ENCODE measurements at places on chromosomes 6 and 20.

DNA sequence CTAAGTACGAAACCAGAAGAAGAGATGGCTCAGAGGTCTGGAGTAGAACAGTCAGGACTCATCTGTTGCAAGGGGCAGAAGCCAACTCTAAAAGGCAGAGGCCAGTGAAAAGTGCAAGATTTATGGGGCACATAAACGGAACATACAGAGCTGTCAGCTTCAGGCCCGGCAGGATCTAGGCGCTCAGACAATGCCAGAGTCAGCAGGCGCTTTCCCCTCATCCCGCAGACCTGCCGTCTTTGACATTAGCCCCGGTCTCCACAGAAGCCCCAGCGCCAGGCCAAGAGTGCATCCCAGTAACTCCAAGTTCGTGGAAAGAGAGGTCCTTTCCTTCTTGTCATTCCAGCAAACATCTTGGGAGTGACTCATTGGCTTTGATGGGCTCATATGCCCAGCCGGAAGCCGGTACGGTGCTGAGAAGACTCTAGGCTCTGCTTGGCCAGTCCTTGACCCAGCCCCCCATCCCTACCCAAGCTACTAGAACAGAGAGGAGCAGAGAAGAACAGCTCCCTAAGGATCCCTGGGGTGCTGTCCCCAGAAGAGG, 260.9 kb downstream of the TAF4 start:
- DNase-seq = no peak

DNA sequence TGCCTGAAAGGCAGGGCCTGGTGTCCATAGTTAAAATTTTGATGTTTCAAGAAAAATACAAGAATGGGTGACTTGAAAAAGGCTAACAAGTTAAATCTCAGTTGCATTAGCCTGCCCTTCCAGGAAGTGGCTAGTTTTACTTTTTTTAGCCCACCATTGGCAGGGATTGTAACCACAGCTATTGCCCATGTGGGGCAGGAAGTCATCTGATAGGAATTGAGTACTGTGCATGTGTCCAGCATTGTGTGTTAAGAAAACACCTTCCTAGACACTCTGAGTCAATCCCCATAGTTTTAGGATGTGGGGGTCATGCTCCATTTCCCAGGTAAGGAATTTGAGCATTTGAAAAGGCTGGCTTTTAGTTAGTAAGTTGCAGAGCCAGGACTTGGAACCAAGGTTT, 26.9 kb downstream of the LYRM2 start:
- no peak for DNase-seq

- peak; percentile 57 for DNase-seq
These were observed 56.1 kb upstream of the B3GAT2 start for GRCh38 chr6:71012866-71013469.

DNA sequence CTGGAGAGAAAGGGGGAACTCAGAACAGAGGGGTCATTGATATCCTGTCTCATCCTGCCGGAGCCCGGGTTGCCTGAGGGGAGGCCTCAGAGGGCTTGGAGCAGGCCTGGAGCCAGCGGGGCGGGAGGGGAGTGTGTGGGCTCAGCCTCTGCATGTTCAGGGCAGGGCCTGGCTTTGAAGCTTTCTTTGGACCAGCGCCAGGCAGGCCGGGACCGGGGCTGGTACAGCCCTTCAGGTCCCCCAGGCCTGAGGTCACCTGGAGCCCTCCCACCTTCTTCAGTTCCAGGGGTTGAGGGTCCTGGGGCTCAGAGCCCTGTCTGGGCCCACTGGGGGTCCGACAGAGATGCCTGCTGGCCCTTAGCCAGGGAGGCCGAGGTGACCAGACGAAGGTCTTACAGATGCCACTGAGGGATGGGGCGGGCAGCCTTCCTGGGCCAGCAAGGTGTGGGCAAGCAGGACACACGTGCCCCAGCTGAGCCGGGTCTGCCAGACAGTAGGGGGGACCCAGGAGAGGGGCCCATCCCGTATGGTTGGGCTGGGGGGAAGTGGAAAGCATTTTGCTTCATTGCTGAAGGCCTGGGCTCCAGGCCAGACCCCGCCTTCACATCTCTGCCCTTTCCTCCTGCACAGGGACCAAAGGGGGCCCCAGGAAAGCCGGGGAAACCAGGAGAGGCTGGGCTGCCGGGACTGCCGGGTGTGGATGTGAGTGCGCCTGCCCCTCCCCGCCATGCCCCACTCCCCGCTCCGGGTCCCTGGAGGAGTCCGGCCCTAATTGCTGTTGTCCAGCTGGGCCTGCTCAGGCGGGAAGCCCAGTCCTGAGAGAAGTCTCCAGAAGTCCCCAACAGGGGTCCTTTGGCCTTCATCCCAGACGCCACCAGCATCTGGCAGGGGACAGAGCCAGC, 2.0 kb downstream of the COL9A3 start:
- DNase-seq = peak; percentile 37

- DNase-seq = peak; percentile 88
These were observed 171.4 kb downstream of the DTNBP1 start for GRCh38 chr6:15491255-15491985.

DNA sequence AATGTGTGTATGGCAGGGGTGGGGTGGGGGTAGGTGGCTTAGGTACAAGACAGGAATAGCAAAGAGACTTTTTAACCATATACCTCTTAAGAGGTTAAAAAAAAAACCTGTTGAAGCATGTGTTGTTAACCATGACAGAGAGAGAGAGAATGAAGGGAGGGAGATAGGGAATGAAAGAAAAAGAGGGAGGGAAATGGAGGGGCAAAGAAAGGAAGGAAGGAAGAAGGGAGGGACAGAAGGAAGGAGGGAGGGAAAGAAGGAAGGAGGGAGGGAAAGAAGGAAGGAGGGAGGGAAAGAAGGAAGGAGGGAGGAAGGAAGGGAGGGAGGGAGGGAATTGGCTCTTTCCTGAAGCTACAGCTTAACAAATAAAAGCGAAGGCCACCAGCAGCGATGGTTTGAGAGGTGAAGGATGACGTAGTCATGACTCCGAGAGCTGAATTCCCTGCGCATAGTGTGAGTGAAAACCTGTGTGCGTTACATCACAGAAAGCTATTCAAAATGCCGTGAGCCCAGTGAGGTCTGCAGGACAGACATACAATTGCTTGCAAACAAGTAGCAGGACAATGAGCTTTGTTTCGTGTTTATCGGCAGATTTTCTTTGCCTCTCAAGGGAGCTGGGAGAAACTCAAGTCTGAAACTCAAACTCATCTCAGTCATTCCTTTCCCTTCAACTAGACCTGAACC, 88.6 kb upstream of the NEDD9 start:
- no peak for DNase-seq

- DNase-seq = peak; percentile 4
These were observed 608.2 kb downstream of the PRKN start for GRCh38 chr6:162119341-162119740.

DNA sequence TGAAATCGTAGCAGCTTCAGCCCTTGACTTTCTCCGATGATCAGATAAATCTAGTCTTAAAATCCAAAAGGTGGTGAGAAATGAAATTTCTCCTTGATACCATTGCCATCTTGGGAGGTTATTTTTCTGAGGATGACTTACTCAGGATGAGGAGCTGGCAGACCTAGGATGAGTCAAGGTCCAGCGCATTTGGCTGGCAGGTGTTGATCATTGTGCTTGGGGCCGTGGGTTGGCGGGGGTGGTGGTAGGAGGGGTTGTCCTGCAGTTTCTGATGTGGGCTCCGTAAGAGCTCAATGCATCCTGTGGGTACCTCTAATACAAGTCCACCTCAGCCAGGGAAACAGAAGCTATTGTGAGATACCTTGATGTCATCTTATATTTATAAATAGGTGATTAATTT, 148.3 kb upstream of the SCGN start:
- DNase-seq = no peak

DNA sequence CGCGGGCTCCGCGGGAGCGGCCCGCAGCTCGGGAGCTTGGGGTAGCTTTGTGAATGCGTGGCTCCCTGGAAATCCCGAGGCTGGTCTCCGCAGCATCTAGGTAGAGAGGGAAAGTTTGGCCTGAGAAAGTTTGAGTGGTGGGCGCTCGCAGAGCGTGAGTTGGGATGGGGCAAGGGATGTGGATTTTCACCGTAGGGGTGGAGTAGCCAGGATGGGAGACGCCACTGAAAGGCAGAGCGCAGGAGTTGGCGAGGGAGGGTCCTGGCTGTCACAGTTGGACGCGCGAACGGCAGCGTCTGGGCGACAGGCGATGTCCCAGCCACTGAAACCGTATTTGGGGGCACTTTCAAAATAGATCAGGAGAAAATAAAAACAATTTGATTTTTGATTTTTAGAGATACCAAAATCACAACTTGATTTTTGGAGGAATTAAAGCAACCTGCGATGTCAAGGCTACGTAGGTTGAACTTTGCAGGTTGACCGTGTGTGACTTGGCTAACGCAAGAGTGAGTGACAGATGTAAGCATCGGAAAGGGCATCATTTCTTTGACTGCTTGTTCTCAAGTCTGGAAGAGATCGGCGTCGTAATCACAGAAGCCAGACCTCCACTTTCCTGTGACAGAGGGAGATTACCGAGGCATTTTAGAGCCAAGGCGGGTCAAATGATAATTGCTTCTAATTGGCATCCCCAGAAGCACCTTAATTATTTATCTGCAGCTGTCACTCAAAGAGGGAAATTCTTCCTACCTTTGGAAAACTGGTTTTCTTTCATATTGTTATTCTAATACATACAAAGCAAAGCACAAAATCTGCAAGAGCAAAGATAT, 646 bp downstream of the HEY2 start:
- no peak for DNase-seq

- DNase-seq = no peak
These were observed 78.3 kb downstream of the MAFB start for GRCh38 chr20:40610730-40611129.

- peak; percentile 28 for DNase-seq
These were observed 198.3 kb downstream of the PLCB1 start for GRCh38 chr20:8330319-8330784.

- no peak for DNase-seq
These were observed 131.7 kb upstream of the CST7 start for GRCh38 chr20:24817351-24817750.

DNA sequence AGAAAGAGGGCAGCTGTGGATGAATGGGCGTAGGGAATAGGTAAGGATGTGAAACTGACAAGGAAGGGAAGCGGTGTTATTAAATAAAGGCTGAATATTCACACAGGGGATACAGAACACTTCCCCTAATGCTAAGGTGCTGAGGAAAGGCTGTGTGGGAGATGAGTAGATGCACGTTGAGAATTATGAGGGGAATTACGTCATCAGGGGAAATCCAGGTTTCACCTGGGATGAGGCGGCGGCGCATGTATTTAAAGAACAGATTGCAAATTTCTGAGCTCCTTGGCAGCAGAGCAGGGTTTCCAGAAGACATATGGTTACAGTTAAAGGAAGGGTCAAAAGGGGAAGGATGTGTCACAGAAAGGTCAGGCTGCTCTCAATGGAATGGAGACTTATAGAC, 28.7 kb upstream of the EDN1 start:
- no peak for DNase-seq

DNA sequence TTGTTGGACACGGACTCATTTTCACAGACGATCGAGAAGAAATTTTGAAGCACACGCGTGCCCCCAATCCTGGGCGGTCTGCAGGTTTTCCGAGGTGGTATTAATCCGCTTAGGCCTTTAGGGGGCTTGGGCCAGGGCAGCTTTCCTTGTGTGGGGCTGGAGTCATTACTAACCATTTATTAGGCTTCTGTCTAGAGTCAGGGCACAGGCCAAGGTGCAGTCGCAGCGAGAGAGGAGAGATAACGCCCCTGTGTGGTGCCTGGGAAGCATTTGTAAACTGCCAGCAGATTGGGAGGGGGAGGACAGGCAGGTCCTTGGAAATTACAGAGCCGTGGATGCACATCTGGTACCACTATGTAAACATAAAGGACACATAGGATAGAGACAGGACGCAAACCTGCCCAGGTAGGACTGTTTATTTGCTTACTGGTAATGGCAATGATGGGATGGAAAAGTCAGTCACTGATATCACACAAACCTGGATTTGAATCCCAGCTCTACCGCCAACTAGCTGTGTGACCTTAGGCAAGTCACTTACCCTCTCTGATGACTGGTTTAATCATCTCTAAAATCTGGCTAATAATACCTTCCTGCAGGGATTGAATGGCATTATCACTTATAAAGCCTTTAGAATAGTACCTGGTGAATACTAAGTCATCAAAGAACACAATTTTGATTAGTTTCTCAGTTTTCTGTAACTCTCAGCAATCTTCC, 76.4 kb downstream of the TMEM242 start:
- no peak for DNase-seq

GRCh38 chr6:55469951-55470366, 109.0 kb downstream of the HMGCLL1 start:
- peak; percentile 6 for DNase-seq

- DNase-seq = no peak
These were observed 381.1 kb upstream of the ZFP64 start for GRCh38 chr20:52572687-52573086.

DNA sequence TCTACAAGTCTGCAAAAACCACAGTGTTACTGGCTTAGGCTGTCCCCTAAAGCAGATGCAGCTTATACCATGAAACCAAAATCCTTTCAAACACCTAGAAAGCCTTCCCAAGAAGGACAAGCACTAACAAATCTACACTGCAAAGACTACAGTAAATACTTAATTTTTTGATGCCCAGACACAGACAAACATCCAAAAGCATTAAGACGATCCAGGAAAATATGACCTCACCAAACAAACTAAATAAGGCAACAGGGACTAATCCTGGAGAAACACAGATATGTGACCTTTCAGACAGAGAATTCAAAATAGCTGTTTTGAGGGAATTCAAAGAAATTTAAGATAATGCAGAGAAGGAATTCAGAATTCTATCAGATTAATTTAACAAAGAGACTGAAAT, 423.5 kb downstream of the COL12A1 start:
- no peak for DNase-seq

GRCh38 chr6:23419046-23419445, 707.0 kb upstream of the NRSN1 start:
- no peak for DNase-seq

GRCh38 chr6:53829698-53830221, 35.0 kb downstream of the LRRC1 start:
- DNase-seq = no peak

GRCh38 chr6:45576648-45577624, 199.2 kb upstream of the SUPT3H start:
- DNase-seq = peak; percentile 60

GRCh38 chr6:81761197-81761596, 8.7 kb upstream of the TENT5A start:
- DNase-seq = peak; percentile 66

GRCh38 chr6:151763938-151764680, 43.4 kb upstream of the ESR1 start:
- DNase-seq = peak; percentile 85

DNA sequence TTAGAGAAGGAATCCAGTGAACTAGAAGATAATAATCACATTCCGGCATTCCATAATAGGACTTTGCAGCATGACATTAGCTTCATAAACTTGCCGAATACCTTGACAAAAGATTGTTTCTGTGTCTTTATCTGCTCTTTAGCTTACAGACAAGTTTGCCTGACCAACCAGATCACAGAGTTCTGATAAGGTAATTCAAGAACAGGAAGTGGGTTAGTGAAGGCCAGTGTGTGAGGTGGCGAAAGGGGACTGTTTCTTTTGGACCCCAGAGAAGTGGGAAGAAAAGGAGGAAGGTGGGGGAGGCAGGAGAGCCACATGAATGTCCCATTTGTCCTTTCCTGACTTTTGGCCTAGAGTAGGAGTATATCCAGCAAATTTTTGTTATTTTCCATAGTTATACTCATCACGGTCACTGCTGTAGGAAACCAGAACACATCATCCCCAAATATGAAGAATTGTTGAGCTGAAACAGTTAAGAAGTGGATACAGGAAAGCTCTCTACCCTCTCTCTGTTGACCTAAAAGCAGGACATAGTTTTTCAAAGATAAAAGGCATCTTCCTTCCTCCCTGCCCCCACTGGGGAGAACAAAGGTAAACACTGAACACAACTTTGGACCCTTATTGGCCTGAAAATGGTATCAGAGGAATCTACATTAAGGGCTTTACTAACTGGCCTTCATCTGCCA, 72.4 kb upstream of the TNFAIP3 start:
- DNase-seq = no peak

Measured in fibroblast of villous mesenchyme (primary cell).